Foreskin keratinocyte (primary cell): ENCODE measurements at places on chromosomes 2 and 18.

- DNase-seq, result no peak
These were observed at the start of gene MAPK4 for GRCh38 chr18:50559752-50560680. Gene MAPK4, plus strand, starts transcription at chr18:50560087. Its CDS starts 103,872 bp downstream, at chr18:50663959.

DNA sequence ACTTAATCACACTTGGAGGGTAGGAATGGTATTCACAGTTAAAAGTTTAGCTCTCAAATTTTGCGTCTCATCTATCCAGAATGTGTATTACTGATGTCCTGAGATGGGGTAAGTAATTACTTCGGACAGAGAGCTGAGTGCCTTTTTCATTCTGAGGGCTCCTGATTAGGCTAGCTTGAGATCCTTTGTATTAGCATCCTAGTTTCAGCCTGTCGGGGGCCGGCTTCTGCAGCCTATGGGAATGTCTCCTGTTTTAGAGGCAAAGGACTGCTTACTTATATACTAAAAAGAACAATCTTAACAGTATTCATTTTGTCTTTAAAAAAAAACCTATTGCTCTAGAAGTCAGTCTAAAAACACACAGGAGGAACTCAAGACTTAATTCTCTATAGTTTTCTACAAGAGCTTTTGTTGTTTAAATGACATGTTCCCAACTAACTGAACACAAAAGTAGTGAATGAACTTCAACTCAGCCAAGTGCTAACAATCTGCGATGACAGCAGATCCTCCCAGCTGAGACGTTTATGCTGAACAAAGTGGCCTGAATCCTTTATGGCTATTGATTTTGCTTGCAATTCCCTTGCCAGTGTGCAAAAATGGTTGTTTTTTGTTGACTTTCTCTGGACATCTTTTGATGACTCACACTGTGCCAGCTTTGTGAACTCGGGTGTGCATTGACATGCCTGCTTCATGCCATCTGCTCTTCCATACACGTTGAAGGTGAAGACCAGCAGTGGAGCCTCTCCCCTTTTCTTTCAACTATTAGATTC, 118.7 kb downstream of the LYPD6B start:
- DNase-seq, result no peak

GRCh38 chr18:9925369-9925768, 11.6 kb downstream of the VAPA start:
- DNase-seq, result no peak

- DNase-seq, result no peak
These were observed 1.3 kb upstream of the PRKCE start for GRCh38 chr2:45649858-45650811.

DNA sequence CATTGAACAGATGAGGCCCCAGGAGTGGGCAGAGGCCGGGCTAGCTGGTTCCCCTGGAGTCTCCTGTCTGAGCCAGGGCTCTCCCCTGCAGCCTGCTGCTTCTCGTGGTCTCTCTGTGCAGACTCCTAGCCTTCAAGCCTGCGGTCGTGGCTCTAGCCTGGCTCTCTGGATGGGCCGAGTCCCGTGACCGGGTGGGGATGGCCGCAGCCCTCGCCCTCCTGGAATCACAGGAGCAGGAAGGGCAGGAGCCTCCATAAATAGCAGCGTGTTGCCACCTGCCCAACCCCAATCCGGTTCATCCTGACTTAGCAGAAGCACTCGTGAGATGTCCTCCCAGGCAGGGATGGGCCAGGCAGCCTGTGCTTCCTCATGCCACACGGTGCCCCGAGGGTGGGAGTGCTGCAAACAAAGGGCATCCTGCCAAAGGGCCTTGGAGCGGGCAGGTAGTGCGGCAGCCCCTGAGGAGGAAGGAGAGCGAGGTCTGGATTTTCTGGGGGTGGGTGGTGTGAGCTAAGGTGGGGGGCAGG, 43.9 kb downstream of the FOSL2 start:
- peak; percentile 76 for DNase-seq

GRCh38 chr2:167187978-167188967, 300.0 kb downstream of the XIRP2 start:
- no peak for DNase-seq

- DNase-seq, result peak; percentile 46
These were observed 188.8 kb downstream of the CTIF start for GRCh38 chr18:48727681-48728080.

GRCh38 chr2:176508984-176509740, 239.9 kb downstream of the MTX2 start:
- no peak for DNase-seq

DNA sequence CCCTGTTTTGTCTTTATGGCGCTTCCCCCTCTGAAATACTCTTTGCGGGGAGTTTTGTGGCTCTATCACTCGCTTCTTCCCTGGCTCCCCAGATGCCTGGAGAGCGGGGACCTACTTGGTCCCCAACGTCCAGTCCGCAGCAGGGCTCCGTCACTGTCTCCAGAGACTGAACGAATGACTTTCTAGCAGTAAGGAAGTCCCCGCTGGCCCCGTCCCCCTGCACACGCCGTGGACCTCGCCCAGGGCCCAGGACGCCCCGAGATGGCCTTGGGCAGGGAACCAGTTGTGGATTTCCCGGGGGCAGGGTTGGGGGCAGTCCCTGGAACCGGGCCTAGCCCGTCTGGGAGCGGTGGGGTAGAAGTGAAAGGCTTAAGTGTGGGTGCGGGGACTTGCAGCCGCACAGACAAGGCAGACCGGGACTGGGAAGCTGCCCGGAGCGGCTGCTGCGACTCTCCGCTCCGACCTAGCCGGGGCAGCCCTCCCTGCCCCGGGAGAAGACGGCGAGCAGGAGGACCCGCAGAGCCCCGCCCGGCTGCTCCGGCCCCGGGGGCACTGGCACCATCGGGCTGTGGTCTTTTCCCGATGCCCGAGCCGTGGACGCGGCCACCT, 821 bp upstream of the EPHA4 start:
- peak; percentile 33 for DNase-seq

DNA sequence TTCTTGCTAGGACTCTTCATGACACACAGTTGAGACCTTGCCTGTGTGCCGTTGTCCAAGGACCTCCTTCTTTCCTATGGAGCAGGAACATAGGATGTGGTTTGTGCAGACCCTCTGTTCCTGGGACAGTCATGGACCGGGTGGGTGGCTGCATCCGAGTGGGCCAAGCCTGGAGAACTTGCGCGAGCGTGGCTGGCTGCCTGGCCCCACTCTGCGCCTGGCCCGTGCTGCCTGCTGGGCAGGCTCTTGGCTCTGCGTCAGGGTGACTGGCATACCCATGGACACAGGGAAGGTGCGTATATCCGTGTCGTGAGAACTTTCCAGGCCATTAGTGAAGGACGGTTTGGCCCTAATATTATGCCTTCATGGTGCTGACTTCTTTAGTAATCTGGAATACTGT, 68.2 kb downstream of the DCDC2C start:
- DNase-seq, result no peak

GRCh38 chr2:110655701-110656100, 22.2 kb downstream of the BUB1 start:
- no peak for DNase-seq

DNA sequence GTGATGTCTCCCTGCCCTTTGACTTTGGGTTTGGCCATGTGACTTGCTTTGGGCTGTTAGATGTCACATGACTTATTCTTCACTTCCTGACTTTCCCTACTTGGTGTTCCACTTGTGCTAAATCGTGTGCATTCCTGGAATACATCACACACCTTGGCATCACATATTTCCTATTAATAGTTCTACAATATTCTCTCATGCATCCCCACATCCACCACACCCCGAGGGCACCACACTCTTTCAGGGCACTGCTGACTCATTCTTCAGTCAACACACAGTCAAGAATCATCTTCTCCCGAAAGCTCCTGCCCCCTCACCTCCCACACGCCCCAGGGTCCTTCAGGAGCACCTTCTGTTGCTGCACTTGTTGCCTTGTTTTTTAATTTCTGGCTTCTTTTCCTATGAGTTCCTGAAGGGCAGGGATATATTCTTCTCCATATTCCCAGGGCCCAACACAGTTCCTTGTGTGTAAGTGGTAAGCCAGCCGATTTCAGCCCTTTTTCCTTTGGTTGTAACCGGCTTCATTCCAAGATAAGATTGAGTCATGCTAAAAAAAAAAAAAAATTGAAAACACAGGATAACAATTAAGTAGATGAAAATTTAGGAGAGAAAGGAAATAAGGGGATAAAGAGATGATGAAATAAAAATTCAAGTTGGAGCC, 341.4 kb downstream of the SLC4A3 start:
- peak; percentile 98 for DNase-seq

- peak; percentile 30 for DNase-seq
These were observed 209.6 kb upstream of the PIK3C3 start for GRCh38 chr18:41745166-41746049.

DNA sequence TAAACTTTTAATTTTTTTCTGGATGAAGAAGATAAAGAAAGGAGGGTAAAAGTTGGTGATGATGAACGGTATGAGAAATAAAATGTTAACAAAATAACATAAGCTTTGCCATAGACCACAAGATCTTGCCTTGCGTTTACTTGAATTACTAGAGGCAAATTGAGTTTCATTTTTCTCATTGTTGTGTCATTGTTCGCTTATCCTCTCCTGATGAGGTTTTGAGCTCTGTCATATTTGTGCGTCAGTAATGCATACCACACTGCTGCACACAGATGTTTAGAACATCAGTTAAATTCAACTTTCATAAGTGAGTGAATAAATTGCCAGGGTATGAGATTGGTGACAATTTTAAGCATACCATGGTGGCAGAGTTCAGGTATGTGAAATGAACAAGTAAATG, 843.6 kb downstream of the SUCLG1 start:
- DNase-seq, result no peak

- DNase-seq, result no peak
These were observed 463.9 kb upstream of the HS6ST1 start for GRCh38 chr2:128782411-128783192.
